Hematopoietic multipotent progenitor cell treated with erythropoietin and hydrocortisone succinate and interleukin-3 and kit ligand, for 15 days (in vitro differentiated cells): ENCODE measurements at places on chromosomes 16 and 17.

DNA sequence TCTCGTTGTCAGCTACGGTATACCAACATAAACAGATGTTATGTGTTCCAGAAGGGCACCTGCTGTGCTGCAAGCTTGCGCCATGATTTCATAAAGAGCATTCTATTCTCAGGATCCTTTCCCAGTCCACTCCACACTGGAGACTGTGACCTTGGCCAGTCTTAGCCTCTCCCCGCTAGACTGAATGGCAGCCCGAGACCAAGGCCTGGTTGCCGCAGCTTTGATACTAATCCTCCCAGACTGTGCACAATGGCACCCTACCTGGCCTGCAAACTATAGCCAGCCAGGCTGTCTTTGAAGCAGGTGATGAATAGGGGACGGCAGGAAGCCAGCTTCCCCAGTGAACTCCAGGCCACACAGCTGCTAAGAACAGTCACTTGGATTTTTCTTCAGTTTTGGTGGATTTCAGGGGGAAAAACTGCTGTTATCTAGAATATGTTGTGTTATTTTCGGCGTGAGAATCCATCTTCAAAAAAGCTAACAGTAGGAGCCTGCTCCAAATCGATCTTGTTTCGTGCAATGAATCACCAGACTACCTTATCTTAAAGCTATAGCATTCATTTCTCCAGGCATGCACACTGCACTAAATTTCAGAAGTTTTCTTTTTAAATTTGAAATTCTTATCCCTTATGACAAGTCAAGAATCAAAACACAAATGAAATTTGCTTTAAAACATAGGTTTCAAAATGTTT, 289.0 kb downstream of the CEP112 start:
- no peak for DNase-seq

- DNase-seq, result no peak
These were observed 42.4 kb upstream of the DOC2B start for GRCh38 chr17:223723-224471.

DNA sequence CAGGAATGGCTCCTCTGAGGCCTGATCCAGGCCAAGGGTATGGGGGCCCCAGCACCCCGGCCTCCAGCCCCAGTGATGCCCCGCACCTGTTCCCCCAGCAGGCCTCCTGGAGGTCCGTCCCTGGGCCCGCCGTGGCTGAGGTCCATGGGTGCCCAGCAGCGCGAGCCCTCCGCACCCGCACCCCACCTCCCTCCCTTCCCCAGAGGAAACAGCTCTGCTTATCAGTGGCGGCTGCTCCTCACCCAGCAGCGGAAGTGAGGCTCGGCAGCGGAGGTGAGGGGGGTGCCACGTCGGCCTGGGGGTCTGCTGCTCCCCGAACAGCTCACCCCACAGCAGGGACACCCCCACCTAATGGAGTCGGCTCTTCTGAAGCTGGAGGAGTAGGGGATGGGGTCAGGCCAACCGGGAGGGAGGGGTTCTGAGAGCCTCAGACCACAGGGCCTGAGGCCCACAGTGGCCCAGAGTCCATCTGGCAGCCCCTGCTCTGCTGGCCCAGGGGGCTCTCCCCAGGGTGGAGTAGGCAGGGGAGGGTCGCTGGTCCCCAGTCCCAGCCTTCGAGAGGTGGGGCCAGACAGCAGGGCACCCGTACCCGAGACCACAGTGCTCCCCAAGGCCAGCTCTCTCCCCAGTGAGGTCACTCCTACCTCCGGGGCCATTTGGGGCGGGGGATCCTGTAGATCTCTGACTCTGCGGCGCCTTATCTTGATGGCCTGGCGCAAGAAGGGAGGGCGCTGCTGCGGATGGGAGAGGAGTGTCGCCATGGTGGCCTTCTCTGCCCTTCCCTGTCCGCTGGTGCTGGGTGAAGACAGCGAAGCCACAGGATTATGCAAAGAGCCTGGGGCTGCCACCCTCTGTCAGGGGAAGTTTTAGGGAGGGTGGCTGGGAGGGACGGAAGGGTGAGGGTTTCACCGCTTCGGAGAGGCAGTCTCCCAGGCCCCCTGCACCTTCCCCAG, at the start of gene UNC13D:
TSS of gene UNC13D (minus strand) at position 828 of the 953 bp plus-strand sequence. CDS start at position 761, 67 bp downstream.
- peak; percentile 69 for DNase-seq

DNA sequence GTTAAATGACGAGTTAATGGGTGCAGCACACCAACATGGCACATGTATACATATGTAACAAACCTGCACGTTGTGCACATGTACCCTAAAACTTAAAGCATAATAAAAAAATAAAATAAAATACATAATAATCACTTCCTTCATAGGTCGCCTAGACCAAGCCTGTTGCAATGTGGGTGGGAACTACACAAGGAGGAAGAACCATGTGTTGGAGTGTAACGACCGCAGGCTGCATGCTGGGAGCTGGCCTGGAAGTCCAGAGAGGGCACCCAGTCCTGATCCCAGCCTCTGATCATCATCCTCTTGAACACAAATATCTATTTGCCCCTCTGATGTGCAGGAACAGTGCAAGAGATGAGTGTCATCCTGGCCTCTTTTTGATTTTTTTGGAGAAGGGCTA, 224.7 kb upstream of the ASIC2 start:
- DNase-seq, result no peak

- DNase-seq, result no peak
These were observed 166.6 kb downstream of the PHKB start for GRCh38 chr16:47627721-47628120.

- DNase-seq, result no peak
These were observed 154.7 kb downstream of the C16orf78 start for GRCh38 chr16:49528060-49528865.

DNA sequence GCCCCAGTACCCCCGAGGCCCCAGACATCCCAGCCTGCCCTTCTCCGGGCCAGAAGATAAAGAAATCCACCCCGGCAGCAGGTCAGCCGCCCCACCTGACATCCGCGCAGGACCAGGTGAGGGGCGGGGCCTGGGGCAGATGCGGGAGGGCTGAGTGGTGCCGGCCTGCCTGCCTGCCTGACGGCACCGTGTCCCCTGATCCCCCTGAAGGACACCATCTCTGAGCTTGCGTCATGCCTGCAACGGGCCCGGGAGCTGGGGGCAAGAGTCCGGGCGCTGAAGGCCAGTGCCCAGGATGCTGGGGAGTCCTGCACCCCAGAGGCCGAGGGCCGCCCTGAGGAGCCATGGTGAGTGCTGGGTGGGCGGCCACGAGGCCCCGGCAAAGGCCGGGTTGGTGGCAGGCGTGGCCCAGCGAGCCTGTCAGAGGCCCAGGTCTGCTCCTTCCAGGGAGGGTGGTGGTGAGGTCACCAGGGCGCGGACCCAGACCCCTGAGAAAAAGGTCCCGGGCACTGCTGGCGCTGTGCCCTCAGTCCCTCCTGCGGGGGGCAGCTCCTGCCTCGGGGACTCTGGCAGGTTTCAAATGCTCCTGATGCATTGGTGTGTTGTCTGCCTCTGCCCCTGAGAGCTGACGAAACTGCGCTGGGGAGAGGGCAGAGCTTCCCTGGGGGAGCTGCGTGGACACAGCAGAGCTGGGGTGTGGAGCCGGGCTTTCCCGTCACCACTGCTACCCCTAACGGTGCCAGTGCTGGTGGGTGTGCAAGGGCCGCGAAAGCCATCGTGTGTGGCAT, 1.2 kb downstream of the CDT1 start:
- DNase-seq, result no peak

GRCh38 chr16:80564394-80564793, 23.6 kb downstream of the DYNLRB2 start:
- no peak for DNase-seq

GRCh38 chr16:4011225-4011939, 104.9 kb downstream of the ADCY9 start:
- no peak for DNase-seq

GRCh38 chr16:19808061-19808641, 76.5 kb downstream of the GPRC5B start:
- DNase-seq, result no peak

DNA sequence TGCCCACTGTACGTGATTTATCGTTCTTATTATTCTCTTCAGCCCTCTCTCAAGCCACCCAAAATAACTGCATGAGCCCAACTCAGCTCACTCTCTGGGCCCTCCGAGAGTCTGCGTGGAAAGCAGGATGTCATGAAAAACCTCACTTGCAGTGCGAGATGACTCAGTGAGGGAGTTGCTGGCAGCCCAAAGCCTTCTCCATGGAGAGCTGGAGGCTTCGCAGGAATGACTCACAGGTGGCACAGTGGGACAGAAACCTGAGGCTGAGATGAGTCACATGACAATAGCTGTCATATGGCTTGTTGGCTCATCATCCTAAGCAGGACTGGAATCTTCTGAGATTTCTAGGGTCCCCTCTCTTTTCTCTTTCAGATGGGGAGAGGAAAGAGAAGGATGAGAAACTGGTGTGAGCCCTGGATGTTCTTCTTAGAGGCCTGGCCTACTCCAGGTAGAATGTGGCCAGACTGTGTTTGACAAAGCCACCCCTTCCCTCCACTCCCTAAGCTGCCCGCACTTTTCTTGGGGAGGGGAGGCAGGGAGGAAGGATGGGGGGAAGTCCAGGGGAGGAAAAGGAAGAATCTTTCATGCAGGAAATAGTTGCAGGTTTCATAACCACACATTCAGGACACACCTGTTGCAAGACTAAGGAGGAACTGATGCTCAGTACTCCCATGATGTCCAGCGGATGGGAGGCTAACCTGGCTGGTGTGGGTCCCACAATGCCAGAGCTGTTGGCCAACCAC, 160.6 kb upstream of the RPL38 start:
- DNase-seq, result no peak

GRCh38 chr16:12123462-12123861, 146.9 kb downstream of the SNX29 start:
- no peak for DNase-seq

DNA sequence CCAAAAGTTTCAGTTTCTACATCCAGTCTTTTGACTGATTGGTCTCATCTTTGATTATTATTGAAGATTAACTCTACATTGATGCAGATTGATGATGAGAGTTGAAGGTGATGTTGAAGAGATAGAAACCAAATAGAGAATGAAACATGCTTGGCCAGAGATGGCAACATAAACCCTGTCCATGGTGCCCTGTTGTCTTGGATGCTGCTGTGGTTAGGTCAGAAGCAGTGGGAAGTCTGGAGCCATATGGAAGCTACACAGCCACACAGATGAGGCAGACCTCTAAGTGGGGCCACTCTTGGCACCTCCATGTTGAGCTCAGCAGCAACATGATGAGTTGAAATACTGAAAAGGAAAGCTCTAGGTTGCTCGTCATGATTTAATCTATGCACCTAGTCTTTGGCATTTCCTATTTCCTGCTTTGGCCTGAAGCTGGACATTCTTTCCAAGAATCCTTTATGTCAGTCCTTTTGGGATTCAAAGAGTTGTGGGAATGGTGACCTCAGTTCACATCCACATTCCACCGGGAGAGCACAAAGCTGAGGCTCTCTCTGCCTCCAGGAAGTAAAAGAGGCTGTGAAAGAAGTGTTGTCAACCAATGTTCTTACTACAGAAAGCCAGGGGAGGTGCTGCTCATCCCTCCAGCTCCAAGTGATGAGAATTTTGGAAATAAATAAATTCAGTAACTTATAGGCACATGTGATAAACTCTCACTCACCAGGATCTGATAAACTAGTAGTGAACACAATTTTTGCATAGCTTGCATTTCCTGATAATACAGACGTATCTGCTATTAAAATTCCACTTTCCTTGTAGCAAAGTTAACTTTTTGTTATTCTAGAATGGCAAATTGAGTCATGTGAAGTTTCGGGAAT, 127.7 kb upstream of the MAF start:
- DNase-seq, result no peak

GRCh38 chr16:22614271-22614947, 103.7 kb downstream of the NPIPB5 start:
- DNase-seq, result no peak

DNA sequence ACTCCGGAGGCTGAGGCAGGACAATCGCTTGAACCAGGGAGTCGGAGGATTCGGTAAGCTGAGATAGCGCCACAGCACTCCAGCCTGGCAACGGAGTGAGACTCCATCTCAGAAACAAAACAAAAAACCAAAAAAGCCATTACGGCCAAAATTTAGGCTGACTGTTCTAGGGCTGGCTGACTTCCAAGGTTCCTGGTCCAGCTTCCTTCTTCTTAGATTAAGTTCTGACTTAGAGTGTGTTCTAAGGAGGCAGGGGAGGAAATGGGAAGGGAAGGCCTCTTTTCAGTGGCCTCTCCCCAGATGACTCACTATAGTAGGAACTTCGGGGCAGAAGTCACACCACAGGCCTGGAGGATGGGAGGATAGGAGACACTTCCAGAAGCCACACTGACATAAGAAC, 27.7 kb upstream of the CLEC18B start:
- DNase-seq, result no peak

- no peak for DNase-seq
These were observed 107.9 kb downstream of the RAP1GAP2 start for GRCh38 chr17:2904135-2904534.

DNA sequence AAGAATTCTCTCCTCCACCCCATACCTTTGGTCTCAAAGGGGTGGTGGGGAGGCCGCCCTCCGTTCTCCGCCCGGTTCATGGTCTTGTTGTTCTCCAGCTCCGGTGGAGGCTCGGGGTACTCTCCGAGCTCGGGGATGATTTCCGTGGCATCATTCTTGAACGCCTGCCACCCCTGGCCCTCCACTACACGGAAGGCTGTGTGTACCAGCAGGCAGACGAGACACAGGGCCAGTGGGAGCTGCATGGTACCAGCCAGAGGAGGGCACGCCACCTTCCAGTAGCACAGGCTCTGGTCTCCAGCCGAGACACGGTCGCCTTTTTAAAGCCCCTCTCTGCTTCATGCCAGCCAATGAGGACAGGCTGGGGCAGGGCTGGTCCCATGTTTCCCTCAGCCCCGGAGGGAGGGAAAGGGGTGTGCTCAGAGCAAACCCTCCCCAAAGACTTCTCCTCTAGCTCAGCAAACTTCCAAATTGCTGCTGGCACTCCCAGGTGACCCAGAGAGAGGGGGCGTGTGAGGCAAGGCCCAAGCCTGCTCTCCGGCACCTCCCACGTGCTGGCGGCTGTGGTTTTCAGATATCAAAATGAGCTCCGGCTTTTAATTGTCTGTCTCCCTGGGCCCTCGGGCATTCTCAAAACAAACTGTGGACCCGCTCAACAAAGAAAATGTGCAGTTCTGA, at the start of gene SOST:
TSS of gene SOST (minus strand) at position 295 of the 678 bp plus-strand sequence. CDS start at position 245, 50 bp downstream.
- no peak for DNase-seq

GRCh38 chr17:19249681-19250080, 12.5 kb downstream of the EPN2 start:
- DNase-seq, result no peak

DNA sequence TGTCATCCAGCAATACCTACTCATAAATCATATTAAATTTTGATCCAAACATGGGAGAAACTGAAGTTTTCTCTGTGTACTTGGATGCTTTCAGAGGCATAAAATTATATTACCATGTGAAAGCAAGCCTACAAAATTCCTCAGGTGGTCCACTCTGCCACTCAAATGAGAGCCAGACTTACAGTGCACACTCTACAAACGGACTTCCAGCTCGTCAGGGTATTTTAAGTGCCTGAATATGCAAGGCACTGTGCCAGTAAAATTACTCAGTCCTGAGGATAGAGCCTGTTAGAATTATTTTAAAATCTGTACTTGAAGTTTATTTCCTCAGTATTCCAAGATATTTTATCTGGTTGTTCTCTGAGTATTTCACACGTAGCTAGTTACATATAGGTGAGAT, 54.5 kb downstream of the TENT4B start:
- no peak for DNase-seq
